ENCODE measurements at places on chromosomes 5 and 9. TPM values are rescaled to one million over a fixed set of nuclear protein-coding genes. Genes with fewer than 3 reads are reported as not detected.

DNA sequence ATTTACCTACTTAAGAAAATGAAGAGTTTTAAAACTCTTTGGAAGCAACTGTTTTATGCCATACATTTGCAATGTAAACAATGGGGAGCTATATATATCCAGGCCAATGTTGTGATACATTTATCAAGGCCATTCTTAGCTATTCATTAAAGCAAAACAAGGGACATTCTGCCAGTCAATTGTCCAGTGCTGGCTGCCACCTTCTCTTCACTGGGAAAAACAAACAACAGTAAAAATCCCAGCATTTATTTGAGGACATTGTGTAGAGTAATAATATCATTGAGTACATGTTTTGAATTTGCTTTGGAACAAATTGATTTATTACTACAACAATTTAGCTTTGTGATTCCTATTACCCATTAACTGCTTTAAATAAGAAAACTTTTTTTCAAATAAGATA lies 1107.4 kb downstream of the DTWD2 start:
- no peaks in the 10 kb centered on the region for H3K36me3 ChIP-seq
- no peak for DNase-seq
- no peak overlapping the region for H3K4me3 ChIP-seq

GRCh38 chr9:94082956-94083355 lies 1.3 kb upstream of the PTPDC1 start:
- no peak overlapping the region for H3K4me3 ChIP-seq
- no peaks in the 10 kb centered on the region for H3K4me1 ChIP-seq
- no peaks in the 10 kb centered on the region for H3K27me3 ChIP-seq
- H3K36me3 ChIP-seq = no peaks in the 10 kb centered on the region
- DNase-seq = no peak

GRCh38 chr5:14212838-14213237 lies 69.7 kb downstream of the TRIO start:
- peak overlapping the region; percentile 46 for H3K27ac ChIP-seq
- no peak for DNase-seq
- no peaks in the 10 kb centered on the region for H3K27me3 ChIP-seq
- no peaks in the 10 kb centered on the region for H3K36me3 ChIP-seq
- H3K4me3 ChIP-seq = no peak overlapping the region

GRCh38 chr5:164353155-164353554 lies 847.7 kb downstream of the MAT2B start:
- no peak overlapping the region for H3K4me3 ChIP-seq
- no peaks in the 10 kb centered on the region for H3K27me3 ChIP-seq
- H3K27ac ChIP-seq = no peak overlapping the region
- DNase-seq = no peak
- H3K4me1 ChIP-seq = no peaks in the 10 kb centered on the region

- H3K27ac ChIP-seq = no peak overlapping the region
- H3K4me1 ChIP-seq = no peaks in the 10 kb centered on the region
Observed at GRCh38 chr9:7974335-7974960, 174.9 kb upstream of the DMAC1 start.

DNA sequence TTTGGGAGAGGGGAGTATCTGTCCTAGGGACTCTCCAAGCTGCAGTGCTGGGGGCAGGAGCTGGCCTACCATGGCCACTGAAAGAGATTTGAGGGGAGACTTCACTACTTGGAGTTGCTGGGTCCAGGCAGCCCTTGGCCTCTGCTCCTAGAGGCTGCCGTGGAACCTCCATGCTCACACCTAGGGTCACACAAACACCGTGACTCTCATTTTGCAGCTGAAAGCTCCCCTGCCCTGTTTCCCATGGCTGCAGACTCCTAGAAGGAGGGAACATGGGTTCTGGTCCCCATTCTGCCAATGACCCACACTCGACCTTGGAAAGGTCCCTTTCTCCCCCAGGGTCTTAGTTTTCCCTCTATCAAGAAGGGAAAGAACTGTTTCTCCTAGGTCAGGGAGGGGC lies 147.1 kb upstream of the PPP1R26 start:
- H3K27ac ChIP-seq = no peak overlapping the region
- DNase-seq = no peak
- no peaks in the 10 kb centered on the region for H3K36me3 ChIP-seq
- no peak overlapping the region for H3K4me3 ChIP-seq

- no peaks in the 10 kb centered on the region for H3K4me1 ChIP-seq
- no peak overlapping the region for H3K4me3 ChIP-seq
- DNase-seq = no peak
- H3K27me3 ChIP-seq = no peaks in the 10 kb centered on the region
- H3K36me3 ChIP-seq = peaks cover 3% of the 10 kb centered on the region
Observed at GRCh38 chr5:50559955-50560354, 106.5 kb upstream of the PARP8 start.

DNA sequence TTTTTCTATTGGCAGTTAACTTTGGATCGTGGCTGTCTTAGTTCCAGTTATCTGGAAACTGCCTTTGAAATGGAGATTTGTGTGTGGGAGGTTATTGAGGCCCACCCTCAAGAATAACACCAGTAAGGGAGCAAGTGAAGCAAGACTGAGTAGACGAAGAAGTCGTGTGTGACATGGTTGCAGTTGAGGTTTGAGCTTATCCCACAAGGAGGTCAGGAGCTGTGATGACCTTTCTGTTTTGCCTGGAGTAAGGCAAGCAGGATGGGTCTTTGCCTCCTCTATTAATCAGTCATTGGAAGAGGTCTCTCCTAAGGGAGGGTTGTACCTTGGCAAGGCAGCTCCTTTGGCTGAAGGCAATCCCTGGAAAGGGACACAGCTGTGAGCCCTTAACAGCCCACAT lies 49.6 kb upstream of the CTXN3 start:
- no peak overlapping the region for H3K4me3 ChIP-seq
- no peaks in the 10 kb centered on the region for H3K27me3 ChIP-seq
- no peaks in the 10 kb centered on the region for H3K4me1 ChIP-seq
- H3K36me3 ChIP-seq = no peaks in the 10 kb centered on the region
- H3K27ac ChIP-seq = no peak overlapping the region

Gene SPINK6
- not detected for total RNA-seq

Gene MYORG
- 6.4 TPM for total RNA-seq
